ENCODE measurements at places on chromosomes 11 and 22.
A peak's percentile ranks its signal among the peaks of the same experiment; 100 is the strongest.

- no peak for DNase-seq
These were observed 13.8 kb downstream of the PRRG4 start for GRCh38 chr11:32843544-32843943.

- no peak for DNase-seq
These were observed 32.7 kb downstream of the METTL15 start for GRCh38 chr11:28140689-28141455.

DNA sequence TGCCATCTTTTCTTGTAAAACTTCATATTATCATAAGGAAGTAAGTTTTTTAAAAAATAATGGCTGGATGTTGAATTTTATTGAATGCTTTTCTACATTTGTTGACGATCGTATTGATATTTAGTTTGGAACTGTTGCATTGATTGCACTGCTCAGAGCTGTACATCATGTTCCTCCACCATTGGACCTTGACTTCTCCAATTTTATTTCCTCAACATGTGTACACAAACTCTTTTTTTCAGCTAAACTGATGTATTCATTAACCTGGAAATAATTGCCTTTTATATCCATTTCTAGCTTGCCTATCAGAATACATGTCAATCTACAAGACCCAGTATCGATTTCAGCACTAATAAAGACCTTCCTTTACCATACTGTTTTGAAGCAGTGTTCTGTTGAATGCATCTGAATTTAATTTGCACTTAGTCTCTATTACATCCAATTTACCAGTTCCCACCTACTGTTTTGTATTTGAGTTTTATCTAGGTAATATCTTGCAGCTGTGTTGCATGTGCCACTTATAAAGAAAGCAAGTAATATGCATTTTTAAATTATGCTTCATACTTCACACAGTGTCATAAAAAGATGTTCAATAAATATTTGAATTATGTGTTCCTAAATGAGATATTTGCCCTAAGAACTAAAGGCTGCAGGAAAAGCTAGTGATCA, 5.5 kb downstream of the CEP57 start:
- DNase-seq: no peak

GRCh38 chr11:1303973-1304372, 5.5 kb downstream of the TOLLIP start:
- no peak for DNase-seq

GRCh38 chr11:64198511-64198910, 8.0 kb upstream of the FERMT3 start:
- DNase-seq: no peak

GRCh38 chr11:122202951-122203456, 87.0 kb upstream of the BLID start:
- DNase-seq: peak; percentile 4

DNA sequence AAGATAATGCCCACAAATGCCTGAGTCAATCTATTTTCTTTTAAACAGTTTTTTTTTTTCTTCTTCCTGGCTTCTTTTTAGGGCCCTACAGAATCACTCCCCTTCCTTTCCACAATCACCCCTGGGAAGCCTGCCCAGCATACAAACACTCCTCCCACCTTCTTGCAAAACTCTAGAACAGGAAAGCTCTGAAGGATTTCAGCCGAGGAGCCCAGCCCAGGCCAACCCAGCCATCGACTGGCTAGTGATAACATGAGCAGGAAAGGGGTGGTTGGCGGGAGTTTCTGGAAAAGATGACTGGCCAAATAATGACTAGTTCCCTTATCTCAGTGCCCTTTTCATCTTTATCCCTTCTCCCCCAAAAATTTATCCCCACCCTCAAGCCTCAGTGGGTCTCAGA, 68.2 kb downstream of the USP35 start:
- no peak for DNase-seq

DNA sequence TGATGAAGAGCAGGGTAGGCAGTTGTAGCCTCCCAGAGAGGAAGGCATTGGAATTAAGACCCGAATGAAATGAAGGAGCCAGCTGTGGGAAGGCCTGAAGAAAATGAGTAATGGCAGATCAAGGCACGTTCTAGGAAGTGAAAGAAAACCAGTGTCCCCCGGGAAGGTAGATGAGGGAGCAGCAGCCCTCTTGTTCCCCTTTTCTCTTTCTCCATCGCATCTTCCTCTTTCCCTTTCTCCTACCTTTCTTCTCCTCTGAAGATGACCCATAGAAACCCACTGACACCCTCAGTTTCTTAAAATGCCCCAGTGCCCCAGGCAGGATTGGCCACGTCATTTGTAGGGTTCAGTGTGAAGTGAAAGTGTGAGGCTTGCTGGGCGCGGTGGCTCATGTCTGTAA, 172.6 kb upstream of the SEZ6L start:
- DNase-seq: no peak

All from CD4-positive, alpha-beta T cell treated with Interferon gamma for 1 hour (primary cell).